ENCODE measurements at places on chromosomes 13 and 19.
A peak's percentile ranks its signal among the peaks of the same experiment; 100 is the strongest.

DNA sequence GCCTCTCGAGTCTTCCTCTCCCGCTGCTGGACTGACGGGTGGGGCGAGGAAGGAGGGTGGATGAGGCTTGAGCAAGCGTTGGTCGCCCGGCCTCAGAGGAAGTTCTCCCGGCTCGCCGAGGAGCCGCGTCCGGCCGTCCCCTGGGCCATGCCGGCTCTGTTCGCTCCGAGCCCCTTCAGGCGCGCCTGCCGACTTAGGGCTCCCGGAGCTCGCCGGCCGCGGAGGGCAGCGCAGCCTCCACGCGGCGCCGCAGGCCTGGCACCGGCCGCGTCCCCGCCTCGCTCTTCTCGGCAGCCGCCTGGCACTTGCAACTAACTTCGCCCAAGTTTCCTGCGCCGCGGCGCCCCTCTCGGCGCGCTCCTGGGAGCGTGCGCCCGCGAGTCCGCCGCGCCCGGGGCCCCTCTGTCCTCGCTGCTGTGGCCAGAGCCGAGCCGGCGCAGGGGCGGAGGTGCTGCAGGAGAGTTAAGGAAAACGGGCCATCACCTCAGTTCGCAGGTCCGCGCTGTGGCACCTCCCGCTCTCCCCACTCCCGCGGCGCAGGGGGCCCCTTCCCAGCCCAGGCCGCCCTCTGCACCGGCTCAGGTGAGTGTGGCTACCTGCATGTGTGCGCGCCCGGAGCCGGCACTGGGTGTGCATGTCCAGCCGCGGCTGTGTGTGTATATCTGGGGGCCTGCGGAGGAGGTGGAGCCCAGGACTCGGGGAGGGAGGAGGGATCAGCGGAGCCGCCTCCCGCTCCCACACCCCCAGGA is 641 bp upstream of the SOX21 start:
- DNase-seq, result peak; percentile 59

DNA sequence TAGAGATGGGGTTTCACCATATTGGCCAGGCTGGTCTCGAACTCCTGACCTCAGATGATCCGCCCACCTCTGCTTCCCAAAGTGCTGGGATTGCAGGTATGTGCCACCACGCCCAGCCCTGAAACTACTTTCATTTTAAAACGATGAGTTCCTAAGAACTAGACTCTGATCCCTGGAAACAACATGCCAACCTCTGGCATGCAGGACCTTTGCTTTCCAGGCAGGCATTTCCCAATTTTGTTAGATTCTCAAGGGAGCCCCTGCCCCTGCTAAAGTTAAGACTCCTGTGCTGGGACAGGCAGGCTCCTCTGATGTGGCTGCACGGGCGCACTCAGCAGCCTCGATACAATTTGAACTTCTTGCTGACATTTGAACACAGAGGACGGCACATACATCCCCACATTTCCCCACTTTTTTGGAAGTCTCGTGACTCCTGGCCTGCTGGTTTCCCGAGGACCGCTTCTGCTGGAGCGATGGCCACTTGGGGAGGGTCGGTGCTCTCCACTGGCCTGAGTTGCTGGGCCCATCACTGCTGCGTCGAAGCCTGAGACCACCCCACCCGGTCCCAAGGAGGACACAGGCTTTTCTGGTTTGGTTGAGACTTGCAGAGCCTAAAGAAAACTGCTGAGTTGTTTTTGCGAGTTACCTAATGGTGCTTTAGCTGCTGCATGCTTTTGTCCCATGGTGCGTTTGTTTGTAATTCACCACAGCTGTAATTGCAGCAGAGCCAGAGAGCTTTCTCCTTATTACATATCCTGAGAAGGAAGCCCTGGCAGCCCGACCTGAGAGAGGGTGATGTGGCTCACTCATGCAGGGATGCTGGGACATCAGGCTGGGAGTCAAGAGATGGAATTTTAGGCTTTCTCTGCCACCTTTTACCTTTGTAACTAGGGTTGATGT is 8.2 kb downstream of the ATP11A start:
- no peak for DNase-seq

DNA sequence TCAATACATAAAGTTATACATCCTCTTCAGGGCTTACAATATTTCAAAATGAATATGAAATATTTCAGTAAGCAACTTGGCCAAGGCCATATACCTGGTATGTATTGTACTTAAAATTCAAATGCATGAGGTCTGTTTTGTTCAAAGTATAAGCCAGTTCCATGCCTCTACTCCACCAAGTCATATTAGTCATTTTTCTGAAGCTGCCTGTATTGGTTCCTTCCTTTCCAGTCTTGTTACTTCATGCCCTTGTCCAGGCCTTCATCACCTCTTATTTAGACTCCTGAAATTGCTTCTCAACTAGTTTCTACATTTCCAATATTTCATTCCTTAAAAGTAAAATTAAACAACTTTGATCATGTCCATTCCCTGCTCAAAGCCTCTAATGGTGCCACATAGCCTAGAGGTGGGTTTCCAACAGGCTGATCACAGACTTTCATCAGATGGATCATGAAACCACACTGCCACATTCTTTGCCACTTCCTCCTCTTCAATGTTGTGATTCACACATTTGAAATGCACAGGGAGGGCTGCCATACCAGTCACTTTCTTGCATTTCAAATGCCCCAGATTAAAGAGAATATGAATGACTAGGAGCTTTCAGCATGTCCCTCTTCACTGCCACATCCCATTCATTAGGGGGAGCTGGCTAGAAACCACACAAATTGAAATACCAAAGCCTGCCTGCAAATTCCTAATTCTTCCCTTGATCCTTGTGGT is 424.1 kb upstream of the DACH1 start:
- no peak for DNase-seq

DNA sequence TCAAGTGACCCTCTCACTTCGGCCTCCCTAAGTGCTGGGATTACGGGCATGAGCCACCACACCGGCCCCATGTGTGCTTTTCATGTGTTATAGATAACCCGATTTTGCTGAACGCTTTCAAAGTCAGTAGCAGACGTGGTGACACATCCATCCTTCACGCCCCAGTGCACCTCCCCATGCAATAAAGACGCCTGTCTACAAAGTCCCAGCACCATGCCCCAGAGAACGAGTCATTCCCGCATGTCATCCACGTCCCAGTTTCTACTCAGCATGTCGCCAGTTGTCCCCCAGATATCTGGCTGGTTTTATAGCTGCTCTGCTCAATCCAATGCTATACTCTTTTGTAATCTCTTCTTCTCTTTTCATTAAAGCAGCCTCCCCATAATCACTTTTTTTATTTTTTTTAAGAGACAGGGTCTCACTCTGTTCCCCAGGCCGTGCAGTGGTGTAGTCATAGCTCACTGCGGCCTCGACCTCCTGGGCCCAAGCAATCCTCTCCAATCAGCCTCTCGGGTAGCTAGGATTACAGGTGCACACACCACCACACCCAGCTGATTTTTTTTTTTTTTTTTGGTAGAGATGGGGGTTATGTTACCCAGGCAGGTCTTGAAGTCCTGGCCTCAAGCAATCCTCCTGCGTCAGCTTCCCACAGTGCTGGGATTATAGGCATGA is 42.5 kb downstream of the DNM2 start:
- DNase-seq, result no peak

GRCh38 chr19:16449330-16449961 is 22.3 kb downstream of the EPS15L1 start:
- DNase-seq, result no peak

DNA sequence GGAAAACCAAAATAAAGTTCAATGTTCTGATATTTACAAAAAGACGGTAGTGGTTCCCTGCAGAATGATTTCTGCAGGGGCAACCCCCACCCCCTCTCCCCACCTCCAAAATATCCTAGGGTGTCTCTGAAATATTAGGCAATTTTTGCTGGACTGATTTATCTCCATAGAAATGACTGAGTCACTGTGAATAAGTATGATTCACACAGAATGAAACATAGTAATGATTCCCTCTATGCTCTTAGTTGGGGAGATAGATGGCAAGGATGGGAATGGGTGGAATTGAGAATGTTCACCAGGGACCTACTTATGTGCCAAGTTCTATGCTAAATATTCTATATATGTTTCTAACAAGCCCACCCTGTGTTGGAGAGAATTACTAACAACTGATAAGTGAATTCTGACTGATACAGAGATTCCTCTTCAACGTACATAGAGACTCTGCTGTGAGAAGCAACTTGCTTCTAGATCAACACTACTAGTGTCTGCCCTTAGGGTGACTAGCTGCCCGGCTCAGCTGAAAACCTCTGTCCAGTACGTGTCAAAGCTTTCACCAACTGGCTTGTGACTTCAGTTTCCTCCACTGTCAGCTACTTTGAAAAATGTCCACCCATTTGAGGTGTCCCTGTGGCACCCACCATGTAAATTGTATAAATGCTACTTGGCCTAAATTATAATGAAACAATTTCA is 38.4 kb upstream of the RAP2A start:
- no peak for DNase-seq

DNA sequence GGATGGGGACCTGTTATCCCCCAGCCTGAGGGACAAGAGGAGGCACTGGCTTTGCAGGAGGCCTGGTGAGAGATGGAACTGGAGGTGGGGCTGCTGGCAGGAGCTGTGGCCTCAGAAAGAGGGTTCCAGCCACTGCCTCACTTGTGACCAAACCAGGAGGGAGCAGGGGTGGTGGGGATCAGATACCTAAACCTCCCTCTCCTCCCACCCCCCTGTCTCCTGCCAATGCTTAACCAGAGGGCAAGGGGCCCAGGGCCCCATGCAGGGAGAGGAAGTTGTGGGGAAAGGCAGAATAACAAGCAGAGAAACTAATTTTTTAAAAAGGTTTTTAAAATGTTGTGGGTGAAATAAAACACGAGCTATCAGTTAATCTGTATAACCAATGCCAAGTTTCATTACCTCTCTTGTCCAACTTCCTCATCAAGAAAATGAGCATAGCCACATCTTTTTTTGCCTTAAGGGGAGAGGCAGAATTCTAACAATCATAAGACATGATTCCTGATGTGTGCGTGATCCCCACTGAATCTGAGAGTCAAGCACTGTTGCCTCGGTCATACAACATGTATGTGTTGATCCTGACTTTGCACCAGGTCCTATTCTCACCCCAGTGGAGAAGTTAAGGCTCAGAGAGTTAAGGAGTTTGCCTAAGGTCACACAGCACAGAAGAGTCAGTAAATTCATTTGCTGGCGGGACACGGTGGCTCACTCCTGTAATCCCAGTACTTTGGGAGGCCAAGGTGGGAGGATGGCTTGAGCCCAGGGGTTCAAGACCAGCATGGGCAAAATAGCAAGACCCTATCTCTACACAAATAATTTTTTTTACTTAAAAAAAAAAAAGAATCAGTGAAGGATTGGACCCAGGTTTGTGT is 12.9 kb downstream of the FXYD5 start:
- no peak for DNase-seq

DNA sequence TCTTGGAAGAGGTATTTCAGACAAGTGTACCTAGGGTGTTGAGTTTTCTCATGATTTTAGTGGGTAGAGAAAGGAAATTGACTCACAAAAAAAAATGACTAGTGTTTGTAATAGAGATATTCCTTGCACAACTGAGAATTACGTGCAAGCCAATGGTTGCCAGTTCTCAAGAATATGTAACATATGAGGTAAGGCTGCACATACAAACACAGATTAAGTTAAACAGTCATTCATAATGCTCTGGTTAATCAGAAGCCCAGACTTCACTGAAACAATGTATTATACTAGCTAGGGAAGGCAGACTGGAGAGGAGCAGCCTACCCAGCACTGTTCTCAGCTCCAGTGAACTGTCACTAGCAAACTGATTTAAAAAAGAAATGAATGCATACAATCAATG is 418.3 kb downstream of the DIAPH3 start:
- no peak for DNase-seq

DNA sequence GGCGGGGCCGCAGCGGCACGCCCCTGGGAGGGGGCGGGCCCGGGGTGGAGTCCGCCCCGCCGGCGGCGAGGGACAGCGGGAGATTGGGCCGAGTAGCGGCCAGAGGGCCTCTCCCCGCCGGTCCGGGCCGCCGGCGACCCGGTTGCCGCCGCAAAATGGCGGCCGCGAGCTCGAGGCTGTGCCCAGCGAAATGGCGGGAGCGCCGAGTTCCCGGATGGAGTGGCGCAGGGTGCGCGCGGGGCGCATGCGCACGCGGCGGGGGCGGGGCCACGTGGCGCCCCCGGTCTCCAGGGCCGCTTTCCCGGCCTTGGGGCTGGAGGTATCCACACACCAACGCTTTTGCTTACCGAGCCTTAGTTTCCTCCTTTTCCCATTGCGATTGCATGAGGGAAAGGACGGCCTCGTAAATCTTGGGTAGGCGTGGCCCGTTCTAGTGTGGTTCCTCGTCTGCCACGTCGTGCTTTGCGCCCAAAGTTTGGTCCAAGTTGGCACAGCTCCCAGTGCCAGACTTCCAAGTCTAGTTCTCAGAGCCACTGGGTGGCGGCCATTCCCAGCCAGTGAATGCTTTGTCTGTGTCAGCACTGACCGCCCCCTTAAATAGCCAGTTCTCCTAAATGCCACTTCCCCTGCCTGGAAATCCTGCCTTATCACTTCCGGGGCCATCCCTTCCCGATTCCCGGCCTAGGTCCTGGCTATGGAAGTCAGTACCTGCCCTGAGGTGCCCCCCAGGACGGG is 513 bp downstream of the CIRBP start:
- peak; percentile 76 for DNase-seq

GRCh38 chr19:30691819-30692166 is 319.6 kb downstream of the ZNF536 start:
- DNase-seq, result no peak

GRCh38 chr19:38700350-38700901 is 43.8 kb downstream of the CAPN12 start:
- DNase-seq, result no peak

DNA sequence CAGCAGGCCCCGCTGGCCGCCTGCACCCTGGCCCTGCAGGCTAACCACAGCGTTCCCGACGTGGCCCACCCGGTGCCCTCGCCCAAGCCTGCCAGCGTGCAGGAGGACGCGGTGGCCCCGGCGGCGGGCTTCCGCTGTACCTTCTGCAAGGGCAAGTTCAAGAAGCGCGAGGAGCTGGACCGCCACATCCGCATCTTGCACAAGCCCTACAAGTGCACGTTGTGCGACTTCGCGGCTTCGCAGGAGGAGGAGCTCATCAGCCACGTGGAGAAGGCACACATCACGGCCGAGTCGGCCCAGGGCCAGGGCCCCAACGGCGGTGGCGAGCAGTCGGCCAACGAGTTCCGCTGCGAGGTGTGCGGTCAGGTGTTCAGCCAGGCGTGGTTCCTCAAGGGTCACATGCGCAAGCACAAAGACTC is 72.1 kb downstream of the ZNF536 start:
- DNase-seq, result no peak

DNA sequence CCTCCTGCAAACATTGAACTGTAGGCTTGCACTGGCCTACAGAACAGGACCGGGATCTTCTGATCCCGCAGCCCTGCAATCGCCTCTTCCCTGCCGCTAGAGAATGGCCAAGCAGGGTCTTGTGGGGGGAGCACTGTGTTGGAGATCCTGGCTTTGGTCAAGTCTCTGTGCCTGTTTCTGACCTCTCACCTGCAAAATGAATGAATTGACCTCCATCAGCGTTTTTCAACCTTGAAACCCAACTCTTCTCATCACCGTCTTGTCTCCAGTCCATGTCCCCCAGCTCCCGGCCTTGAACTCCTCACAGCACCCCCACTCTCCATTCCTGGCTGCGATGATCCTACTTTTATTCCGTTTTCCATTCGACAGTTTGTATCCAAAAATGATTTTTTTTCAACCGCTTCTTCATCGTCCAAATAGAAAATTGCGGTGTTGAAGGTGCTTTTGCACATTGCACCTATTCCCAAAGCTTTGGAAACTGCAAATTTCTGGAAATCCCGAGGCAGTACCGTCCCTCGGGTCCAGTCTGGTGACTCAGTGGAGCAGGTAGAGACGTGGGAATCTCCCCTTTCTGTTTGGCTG is 2.0 kb downstream of the MYO9B start:
- no peak for DNase-seq

- DNase-seq, result no peak
Observed at GRCh38 chr13:112194167-112194530, 127.2 kb downstream of the SOX1 start.
